T-helper 2 cell (primary cell): ENCODE measurements at places on chromosomes 16 and 17.

DNA sequence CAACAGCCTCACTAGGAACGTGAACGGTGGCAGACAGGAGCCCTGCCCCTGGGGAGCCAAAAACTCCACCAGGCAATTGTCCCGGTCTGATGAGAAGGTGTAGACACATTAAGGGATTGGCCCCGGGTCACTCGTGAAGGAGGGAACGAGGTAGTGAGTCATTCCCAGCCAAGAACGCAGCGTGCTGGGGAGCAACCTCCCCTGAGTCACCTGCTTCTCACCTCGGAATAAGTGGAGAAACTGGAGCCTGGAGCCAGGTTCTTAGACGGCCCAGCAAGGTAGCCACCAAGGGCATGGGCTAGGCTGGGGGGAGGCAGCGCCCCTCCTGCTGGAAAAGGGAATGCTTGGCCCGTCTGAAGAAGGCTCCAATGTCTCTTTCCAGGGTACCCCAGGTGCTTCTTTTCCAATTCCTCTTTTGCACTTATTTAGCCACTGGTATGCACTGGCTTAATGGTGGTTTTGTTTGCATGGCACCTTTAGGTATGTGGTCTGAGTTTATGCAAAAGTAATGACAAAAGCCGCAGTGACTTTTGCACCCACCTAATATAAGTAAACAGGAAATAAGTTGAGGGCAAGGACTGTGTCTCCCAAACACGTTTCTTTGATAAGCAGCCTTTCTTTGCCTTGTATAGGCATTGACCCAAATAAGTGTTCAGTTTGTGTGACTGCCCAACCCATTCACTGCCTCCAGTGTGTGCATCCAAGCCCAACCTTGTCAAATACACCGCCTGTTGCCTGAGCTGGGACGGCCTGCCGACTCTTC is 1.8 kb upstream of the HELZ start:
- DNase-seq: no peak

- no peak for DNase-seq
These were observed 3.3 kb downstream of the ITGA2B start for GRCh38 chr17:44386182-44386525.

GRCh38 chr17:33055746-33056145 is 64.1 kb downstream of the SPACA3 start:
- no peak for DNase-seq

DNA sequence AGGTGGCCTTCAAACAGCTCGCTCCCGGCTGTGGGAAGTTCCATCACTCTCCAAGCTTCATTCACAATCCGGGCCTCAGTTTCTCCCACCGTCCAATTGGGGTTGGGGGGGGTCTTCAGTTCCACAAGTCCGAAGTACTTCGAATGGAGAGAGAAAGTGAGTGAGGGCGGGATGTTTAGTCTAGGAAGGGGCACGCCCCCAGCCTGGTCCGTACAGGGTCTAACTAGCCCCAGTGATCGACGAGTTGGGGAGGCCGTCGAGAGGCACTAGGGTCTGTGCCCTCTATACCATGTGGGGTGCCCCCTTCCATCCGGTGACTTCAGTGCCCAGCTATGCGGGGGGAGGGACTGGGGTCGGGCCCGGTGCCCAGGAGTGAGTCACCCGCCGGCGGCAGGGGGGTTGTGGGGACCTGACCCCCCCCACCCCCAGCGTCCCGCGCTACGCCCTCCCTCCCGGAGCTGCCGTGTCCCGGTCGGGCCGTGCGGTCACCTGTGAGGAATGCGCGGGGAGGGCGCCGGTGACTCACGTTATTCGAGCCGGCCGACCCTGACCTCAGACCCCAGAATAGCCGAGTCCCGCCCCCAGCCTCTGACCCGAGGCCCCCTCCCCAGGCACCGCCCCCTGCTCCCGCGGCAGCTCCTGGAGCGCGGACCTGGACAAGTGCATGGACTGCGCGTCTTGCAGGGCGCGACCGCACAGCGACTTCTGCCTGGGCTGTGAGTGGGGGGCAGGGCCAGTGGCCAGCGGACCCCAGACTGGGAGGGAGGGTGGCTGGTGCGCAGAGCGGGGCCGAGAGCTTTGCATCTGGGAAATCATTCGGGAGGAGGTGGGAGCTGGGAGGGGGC is 658 bp downstream of the TNFRSF12A start:
- DNase-seq: peak; percentile 39

GRCh38 chr16:3131755-3132377 is 3.0 kb upstream of the ZNF213 start:
- no peak for DNase-seq

GRCh38 chr16:87380881-87381280 is 2.7 kb downstream of the FBXO31 start:
- no peak for DNase-seq

- peak; percentile 23 for DNase-seq
These were observed 176.3 kb downstream of the RPTOR start for GRCh38 chr17:80720610-80721577.

DNA sequence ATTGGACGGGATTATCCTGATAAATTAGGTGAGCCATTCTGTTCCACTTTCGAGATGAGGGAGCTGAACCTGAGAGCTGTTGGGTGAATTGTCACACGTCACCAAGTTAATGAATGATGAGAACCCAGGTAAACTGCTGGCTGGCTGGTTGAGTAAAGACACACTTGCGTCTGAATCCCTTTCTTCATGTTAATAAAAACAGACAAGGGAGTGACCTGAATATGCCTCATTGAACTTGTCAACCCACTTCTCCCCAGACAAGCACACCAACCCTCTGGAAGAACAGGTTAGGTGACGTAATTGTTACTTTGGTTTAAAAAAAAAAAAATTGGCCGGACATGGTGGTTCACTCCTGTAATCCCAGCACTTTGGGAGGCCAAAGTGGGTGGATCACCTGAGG is 400.9 kb upstream of the CDH5 start:
- no peak for DNase-seq

GRCh38 chr17:28864991-28865849 is 10.4 kb downstream of the ERAL1 start:
- no peak for DNase-seq

DNA sequence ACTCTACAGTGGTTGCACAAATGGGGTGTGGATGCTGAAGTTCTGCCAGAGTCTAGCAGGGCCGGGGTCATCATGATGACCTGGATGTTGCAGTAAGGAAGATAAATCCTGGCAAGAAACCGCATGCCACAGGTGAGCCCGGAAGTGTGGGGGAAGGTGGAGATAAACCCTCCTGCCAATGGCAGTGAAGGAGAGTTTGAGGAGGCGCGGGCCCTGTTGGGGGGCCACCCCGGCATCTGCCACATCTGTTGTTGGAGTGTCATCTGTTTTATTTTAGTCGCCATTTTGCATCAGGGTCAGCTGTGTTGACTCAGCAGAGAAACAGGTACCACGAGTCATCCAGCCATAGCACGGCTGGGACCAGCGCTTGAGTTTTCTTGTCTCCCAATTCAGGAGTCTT is 173.8 kb upstream of the CHMP6 start:
- no peak for DNase-seq

DNA sequence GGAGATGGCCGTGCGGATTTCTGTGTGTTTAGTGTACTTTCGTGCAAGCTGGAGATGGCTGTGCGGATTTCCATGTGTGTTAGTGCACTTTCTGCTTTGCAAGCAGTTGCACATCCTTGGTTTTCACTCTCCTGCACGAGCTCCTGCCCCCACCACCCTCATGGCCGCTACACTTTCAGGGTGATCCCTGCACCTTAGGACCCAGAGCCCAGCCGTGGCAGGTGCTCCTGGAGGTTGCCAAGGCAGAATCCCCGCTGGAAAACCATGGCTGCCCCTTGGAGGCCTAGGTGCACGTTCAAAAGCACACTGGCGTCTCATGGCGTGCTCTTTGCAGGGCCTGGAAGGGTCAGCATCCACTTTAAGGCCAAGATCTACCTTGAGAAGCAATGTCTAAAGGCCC is 311.0 kb upstream of the TNRC6C start:
- no peak for DNase-seq

DNA sequence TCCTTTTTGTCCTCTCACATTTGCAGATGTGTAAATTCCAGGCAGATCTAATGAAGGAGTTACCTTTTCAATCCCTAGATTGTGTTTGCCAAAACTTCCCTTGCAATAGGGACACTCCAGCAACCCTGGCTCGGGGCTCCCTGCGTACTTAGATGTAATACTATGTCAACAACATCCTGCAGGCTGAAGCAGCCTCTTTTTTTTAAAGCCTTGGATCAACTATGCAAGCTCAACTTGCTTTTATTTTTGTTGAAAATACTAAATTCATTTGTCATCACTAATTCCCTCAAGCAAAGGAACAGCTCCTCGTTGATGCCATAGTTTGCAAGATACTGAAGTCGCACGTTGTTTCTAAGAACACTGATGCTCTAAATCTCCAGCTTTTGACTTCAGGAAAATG is 59.1 kb downstream of the GRIN2A start:
- no peak for DNase-seq

DNA sequence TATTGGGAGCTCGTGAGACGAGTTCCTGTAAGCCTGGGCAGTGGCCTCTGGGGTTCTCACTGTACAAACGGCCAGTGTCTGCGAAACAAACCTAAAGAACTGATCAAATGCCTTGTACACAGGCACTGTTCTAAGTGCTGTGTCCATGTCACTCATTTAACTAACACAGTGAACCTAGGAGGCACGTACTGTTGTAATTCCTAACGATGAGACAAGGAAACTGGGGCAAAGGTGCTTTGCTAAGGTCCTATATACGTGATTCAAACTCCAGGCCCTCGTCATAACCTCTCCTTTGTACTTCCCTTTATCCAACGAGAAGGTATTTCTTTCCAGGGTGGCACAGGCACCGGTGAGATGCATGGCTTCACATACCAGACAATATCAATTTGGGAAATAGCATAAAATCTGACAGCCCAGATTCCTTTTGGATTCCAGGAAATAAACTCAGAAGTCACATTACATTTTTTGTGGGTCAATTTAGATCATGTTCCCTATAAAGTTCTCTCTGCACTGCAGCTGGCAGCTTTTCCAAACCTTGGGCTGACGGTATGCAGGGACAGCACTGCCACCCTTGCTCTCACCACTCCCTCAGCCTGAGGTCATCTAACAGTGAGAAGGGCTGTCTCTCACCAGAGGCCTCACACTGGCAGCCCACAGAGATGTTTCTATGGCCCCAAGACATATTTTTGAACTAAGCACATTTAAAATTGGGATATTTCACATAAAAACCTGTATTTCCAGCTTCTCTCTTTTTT is 18.3 kb downstream of the GLYR1 start:
- no peak for DNase-seq

GRCh38 chr17:59893676-59894100 is 767 bp downstream of the RPS6KB1 start:
- no peak for DNase-seq

GRCh38 chr17:47997586-47997985 is 26.7 kb downstream of the CDK5RAP3 start:
- DNase-seq: no peak

DNA sequence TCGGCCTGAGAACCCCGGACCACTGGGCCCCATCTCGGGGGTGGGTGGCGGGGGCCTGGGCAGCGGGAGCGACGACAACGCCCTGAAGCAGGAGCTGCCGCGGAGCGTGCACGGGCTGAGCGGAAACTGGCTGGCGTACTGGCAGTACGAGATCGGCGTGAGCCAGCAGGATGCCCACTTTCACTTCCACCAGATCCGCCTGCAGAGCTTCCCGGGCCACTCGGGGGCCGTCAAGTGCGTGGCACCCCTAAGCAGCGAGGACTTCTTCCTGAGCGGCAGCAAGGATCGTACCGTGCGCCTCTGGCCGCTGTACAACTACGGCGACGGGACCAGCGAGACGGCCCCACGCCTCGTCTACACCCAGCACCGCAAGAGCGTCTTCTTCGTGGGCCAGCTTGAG is 8.9 kb upstream of the SERPINF2 start:
- DNase-seq: no peak

DNA sequence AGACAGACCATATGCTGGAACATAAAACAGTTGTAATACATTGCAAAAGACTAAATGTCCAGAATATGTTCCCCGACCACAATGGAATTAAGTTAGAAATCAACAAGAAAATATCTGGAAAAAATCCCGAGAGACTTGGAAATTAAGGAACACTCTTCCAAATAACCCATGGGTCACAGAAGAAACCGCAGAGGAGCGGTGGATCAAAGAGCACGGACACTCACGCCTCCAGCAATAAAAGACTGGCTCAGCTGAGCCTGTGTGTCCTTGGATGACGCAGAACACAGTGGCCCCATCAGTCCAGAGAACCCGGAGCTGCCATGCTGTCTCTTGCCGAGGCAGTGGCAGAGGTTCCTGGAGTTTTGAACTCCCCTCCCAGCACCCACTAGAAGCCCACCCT is 30.9 kb upstream of the FOXF1 start:
- no peak for DNase-seq

DNA sequence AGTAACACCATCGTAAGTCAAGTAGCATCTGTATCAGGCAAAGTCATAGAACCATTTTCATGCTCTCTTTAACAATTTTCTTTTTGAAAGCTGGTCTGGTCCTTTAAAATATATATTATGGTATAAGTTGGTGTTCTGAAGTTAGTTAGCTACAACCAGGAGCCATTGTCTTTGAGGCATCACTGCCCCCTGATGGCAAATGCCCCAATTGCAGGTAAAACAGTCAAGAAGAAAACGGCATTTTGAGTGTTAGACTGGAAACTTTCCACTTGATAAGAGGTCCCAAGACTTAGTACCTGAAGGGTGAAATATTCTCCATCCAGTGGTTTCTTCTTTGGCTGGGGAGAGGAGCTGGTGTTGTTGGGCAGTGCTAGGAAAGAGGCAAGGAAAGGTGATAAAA is 14.1 kb downstream of the TP53 start:
- no peak for DNase-seq

DNA sequence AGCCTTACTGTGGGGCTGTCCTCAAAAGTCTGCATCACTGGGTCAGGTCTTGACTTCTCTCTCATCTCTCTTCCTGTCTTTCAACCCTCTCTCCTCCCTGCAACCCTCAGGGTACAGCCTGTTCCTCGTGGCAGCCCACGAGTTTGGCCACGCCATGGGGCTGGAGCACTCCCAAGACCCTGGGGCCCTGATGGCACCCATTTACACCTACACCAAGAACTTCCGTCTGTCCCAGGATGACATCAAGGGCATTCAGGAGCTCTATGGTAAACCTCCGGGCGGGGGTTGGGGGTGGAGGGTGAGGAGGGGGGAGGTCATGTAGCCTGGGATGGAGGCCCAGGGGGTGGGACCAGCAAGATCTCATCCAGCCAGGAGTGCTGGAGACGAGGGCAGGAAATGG is 12.7 kb downstream of the MMP2 start:
- DNase-seq: no peak

DNA sequence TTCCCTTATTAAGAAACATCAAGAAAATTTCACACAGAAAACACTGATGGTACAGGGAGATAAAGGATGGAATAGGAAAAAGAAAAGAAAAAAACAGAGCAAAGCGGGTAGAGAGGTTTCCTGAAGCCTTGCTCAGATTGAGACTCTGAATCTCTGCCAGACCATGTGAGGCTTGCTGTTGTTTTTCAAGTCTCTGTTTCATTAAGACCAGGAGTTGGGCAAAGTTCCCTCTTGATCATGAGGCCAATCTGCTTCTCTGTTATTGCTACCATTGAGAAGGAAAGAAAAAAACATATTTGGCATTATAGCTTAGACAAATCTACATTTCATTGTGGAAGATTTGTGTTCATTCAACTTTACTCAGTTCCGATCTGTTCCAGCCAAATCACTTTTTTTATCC is 201.6 kb upstream of the SOX9 start:
- no peak for DNase-seq

GRCh38 chr17:42653179-42654124 is 5.6 kb upstream of the TUBG2 start:
- DNase-seq: no peak

- no peak for DNase-seq
These were observed 1.2 kb downstream of the CBX2 start for GRCh38 chr17:79779084-79779529.

GRCh38 chr17:61449707-61450640 is 2.2 kb upstream of the TBX4 start:
- no peak for DNase-seq
